ENCODE measurements at places on chromosomes 6 and 20.

DNA sequence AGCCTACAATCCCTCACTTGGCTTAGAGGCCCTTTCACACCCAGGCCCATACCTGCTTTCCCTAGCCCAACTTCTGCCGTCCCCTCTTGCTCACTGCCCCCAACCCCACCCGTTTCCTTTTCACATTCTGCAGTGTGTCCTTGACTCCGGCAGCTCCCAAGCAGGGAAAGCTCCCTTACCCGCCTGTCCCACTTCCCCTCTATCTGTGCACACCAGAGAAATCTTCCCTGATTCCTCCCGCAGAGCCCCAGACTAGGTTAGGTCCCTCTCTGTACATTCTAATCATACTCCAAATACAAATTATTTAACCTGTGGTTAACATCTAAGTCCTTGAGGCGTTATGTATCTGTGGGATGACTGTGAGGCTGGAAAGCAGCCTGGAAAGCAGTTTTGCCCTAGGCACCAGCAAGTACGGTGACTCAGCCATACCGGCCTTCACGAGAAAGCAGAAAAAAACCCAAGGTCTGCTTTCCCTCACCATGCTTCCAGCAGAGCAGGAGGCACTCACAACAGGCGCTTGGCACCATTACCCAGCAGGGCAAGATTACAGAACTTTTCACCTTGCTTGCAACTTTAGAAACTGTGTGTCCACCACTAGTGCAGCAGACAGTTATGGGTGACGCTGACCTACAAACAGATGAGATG, 22.3 kb downstream of the ELOVL5 start:
- DNase-seq: no peak

GRCh38 chr20:10954137-10954840, 280.5 kb upstream of the JAG1 start:
- DNase-seq: no peak

GRCh38 chr6:10395704-10396546, 18.9 kb downstream of the TFAP2A start:
- DNase-seq: no peak

DNA sequence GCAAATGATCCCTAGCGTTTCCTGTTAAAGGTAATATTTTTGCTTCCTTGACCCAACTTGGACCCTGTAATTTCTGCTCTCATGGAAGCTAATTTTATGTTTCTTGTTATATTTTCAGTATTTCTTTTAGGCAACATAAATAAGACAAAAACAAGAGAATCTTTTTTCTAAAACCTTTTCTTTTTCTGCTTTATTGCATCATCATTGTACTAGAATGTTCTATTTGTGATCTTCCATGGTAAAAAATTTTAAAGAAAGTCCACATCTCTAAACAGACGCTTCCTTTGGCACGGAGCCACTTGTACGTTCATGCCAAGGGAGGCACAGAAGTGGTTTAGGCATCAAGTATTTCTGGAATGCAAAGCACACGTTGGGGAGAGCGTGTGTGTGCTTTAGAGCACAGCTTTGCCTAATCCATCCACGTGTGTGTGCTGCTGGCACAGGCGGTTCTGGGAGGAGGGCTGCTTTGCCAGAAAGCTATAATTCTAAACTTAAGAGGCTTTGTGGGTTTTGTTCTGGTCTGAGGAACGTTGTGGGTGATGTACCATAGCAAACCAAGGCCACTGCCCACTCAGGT, 98.3 kb downstream of the SASH1 start:
- peak; percentile 25 for DNase-seq

DNA sequence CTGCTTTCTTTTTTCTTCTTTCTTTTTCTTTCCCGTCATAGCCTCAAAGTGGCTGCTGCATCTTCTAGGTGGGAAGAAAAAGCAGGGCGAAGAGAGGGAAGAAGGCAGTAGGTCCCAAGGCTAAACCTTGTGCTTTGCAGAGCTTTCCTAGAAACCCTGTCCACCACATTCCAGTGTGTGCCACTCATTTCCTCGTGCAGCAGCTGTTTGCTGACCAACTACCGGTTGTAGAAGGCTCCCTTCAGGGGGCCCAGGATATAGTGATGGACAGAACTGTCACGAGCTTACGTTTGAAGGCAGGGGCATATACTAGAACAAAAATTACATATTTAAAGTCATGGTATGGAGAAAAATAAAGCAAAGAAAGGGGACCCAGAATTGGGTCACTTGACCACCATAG, 103.0 kb downstream of the SASH1 start:
- no peak for DNase-seq

- no peak for DNase-seq
Measured at GRCh38 chr6:56445818-56446217, 196.9 kb downstream of the DST start.

GRCh38 chr6:158987657-158988056, 12.3 kb downstream of the RSPH3 start:
- DNase-seq: no peak

GRCh38 chr6:155085582-155086257, 90.6 kb downstream of the TIAM2 start:
- no peak for DNase-seq

DNA sequence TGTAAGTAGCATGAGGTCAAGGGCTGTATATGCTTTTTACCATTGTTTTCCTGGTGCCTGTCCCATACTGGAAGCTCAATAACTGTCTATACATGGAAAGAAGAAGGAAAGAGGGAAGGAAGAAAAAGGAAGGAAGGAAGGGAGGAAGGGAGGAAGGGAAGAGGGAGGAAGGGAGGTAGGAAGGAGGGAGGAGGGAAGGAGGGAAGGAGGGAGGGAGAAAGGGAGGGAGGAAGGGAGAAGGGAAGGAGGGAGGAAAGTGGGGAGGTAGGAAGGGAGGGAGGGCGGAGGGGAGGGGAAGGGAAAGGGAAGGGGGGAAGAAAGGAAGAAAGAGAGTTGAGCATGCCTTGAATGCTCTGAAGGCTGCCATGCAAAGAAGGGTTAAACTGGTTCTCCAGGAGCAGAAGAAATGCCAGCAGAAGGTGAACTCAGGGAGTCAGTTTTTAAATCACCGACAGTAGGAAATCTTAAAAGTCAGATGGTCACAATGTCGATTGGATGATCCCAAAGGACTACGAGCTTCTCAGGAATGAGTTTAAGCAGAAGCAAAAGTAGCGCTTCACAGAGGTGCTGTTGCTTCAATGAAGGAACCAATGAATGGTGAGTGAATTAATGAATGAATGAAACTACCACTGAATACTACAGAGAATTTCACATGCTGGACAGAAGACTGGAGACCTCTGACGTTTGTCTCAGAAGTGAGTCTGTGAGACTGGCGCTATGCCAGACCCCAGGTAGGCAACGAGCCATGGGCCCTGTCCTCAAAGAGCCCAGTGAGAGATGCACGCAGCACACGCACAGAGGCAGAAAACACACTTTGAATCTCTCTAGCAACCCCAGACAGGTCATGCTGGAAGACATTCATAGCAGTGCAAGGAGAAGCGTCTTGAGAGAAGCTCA, 117.6 kb downstream of the MRPL14 start:
- DNase-seq: no peak

DNA sequence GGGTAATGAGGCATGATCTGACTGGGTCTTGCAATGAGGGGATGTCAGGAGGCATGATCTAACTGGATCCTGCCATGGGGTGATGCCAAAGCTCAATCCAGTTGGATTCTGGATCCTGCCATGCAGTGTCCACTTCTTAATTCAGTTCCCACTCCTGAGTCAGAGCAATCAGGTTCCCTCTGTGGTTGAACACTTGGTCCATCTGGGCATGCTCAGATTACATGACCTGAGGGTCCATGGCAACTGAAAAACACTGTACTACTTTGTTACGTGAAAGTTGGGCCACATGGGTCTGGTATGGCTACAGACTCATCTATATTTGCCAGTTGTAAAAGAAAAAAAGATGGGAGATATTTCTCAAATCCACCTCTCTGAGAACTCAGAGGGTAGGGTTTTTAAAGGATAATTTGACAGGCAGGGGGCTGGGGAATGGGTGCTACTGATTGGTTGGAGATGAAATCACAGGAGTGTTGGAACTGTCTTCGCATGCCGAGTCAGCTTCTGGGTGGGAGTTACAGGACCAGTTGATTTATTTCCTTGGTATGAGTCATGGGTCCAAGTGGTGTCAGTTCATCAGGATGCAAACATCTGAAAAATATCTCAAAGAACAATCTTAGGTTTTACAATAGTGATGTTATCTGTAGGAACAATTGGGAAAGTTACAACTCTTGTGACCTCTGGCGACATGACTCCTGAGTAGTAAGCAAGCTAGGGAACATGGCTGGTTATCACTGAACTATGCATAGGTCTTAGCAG, 21.6 kb downstream of the C6orf163 start:
- no peak for DNase-seq

GRCh38 chr6:20771409-20771808, 237.2 kb downstream of the CDKAL1 start:
- no peak for DNase-seq

DNA sequence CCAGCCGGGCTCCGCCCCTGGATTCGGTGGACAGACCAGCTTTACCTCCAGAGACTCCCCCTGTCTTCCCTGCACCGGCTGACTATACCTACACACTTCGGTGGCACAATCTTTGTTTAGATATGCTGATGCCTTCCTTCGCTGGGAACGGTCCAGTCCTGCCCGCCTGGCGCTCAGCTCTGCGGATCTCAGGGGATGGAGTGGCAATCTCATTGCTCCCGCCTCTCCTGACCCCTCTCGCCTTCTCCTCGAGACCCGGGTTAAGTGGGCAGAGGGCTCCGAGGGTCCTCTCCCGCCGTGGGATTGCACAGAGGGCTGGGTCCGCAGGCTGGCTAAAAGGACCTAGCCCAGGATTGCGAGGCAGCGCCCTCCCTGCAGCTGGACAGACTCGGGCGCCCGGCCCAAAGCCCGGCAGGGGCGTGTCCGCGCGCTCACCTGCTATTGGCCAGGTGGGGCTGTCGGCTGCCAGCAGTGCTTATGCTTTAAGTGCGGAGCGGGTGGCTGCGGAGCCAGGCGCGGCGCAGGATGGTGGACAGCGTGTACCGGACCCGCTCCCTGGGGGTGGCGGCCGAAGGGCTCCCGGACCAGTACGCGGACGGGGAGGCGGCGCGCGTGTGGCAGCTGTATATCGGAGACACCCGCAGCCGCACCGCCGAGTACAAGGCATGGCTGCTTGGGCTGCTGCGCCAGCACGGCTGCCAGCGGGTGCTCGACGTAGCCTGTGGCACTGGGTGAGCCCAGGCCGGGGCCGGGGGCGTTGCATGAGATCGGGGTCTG, at the start of gene GNMT:
TSS of gene GNMT (plus strand) at position 512 of the 777 bp plus-strand sequence. CDS start at position 526, 14 bp downstream.
- DNase-seq: peak; percentile 58

GRCh38 chr6:12200015-12200564, 90.1 kb upstream of the EDN1 start:
- no peak for DNase-seq

DNA sequence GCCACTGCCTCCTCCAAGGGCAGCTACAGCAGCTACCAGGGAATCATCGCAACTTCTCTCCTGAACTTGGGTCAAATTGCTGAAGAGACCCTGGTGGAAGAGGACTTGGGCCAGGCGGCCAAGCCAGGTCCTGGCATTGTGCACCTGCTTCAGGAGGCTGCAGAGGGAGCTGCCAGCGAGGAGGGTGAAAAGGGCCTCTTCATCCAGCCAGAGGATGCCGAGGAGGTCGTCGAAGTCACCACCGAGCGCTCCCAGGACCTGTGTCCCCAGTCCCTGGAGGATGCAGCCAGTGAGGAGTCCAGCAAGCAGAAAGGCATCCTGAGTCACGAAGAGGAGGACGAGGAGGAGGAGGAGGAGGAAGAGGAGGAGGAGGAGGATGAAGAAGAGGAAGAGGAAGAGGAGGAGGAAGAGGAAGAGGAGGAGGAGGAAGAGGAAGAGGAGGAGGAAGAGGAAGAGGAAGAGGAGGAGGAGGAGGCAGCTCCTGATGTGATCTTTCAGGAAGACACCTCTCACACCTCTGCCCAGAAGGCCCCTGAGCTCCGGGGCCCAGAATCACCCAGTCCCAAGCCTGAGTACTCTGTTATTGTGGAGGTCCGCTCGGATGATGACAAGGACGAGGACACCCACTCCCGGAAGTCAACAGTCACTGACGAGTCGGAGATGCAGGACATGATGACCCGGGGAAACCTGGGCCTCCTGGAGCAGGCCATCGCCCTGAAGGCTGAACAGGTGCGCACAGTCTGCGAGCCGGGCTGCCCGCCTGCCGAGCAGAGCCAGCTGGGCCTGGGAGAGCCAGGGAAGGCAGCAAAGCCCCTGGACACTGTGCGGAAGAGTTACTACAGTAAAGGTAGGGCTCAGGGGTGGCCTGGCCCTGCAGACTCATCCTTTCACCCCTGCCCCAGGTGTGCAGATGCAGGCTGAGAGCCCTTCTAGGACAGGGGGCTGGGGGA, 43.7 kb downstream of the MYT1 start:
- DNase-seq: no peak

GRCh38 chr6:7256785-7257184, 56.2 kb downstream of the SSR1 start:
- no peak for DNase-seq

DNA sequence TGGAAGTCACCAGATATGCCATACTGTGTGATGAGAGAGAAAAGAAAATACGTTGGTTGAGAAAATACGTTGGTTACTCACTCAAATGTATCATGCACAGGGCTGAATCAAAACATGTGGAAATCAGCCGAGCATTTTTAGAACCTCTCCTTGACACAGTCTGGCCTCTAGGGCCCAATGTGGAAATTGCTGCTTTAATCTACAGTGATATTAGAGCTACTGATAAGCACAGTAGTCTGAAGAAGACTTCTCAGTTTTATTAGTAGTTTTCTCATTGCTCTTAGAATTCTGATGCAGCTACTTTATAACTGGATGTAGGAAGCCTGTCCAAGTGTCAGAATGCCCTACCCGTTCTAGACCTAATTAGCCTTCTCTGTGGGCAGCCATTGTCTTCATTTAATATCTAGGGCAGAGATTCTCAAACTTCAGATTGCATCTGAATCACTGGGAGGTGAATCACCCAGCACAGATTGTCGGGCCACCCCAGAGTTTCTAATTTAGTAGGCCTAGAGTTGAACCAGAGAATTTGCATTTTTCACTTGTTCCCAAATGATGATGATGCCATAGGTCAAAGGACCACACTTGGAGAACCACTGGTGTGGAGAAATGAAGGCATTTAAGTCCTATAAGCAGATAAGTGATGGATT, 229.1 kb downstream of the PLCB1 start:
- no peak for DNase-seq

- DNase-seq: no peak
Measured at GRCh38 chr6:81613606-81614005, 138.9 kb downstream of the TENT5A start.

DNA sequence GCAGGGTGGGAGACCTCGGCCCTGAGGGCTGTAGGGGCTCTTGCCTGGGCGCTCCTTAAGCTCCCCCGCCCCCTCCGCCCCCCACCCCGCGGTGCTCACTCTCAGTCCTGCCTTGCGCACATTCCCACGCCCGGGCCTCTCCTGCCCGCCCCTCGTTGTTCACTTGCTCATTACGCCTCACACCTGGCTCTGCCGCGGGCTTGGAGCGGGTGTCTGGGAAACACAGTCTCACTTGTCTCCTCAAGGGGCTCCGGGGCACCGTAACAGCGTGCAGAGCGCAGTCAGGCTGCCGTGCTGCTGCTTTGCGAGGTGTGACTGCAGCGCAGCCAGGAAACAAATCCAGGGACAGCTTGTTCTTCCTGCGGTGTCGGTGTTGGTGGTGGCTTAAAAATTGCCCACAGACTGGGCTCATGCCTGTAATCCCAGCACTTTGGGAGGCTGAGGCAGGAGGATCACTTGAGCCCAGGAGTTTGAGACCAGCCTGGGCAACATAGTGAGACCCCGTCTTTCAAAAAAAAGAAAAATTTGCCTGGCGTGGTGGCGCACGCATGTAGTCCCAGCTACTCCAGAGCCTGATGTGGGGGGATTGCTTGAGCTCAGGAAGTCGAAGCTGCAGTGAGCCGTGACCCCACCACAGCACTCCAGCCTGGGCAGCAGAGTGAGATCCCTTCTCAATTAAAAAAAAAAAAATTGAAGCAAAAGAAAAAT, 4.6 kb downstream of the NPBWR2 start:
- DNase-seq: peak; percentile 76

GRCh38 chr6:110636781-110637180, 160.4 kb upstream of the SLC22A16 start:
- no peak for DNase-seq

Measured in NCI-H1105 (cell line).